ENCODE measurements at places on chromosomes 1 and 21.

- peak; percentile 62 for DNase-seq
These were observed 24.1 kb upstream of the DESI2 start for GRCh38 chr1:244628789-244629188.

GRCh38 chr1:108089477-108089876 lies 110.7 kb downstream of the SLC25A24 start:
- no peak for DNase-seq

- peak; percentile 51 for DNase-seq
These were observed 9.8 kb upstream of the PHTF1 start for GRCh38 chr1:113768916-113769600.

- DNase-seq = no peak
These were observed 547 bp downstream of the FMO1 start for GRCh38 chr1:171248841-171249240.

DNA sequence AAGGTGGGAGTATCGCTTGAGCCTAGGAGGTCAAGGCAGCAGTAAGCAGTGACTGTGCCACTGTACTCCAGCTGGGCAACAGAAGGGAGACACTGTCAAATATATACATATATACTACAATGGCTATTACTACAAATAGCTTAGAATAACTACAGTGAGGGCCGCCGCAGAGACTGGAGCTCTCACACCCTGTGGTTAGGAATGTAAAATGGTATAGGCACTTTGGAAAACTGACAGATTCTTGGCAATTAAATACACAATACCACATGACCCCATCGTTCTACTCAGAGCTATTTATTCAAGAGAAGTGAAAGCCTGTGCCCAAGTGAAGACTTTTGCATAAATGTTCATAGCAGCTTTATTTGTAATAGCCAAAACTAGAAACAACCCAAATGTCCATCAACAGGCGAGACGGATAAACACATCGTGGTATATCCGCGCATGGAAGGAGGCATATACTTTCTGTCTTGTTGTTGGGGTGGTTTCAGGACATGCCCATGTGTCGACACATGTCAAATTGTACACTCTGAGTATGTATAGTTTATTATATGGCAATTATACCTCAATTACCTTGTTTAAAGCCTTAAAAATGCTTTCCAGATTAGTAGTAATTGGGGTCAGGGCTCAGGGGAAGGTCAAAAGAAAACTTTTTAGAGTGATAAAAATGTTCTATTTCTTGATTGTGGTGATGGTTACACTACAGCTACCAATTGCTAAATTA lies 123.4 kb downstream of the RIPK4 start:
- DNase-seq = no peak

Measured in OCI-M1 (cell line).